Dermis blood vessel endothelial cell (primary cell): ENCODE measurements at places on chromosomes 13 and 19. TPM values are rescaled to one million over a fixed set of nuclear protein-coding genes. Genes with fewer than 3 reads are reported as not detected.
A peak's percentile ranks its signal among the peaks of the same experiment; 100 is the strongest.

PRODH2 gene
- total RNA-seq = not detected in 2 replicates

DNA sequence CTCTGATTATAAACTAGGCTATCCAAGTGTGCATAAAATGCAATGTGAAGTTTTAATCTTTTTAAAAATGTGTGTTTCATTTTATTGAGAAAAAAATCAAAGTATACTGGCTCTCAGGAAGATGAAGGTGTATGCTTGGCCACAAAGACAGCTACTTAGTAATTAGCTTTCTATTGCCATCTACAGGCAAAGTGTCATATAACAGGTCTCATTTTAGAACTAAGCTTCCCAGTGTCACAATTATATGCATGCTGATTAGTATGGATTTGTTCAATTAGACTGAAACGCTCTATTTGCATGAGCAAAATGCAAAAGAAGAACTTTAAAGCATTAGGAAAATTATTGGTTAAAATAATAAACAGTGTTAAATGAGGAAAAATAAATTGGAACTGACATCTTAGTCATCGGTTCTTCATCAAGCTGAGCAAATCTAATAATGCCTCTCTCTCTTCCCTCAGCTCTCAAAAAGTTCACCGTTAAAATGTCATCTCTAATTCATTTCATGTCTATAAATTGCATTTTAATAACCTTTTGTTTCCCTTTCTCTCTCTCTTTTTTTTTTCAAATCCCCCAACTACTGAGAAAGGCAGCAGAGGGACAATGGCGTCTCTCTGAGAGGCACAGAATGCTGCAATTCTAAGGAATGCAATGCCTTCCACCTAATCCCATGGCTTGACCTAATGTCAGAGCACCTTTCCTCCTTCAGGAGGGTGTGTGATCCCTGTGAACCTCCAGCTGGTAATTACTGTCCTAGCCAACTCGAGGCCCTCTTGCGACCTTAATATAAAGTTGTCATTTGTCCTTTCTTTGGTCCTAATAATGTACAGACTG is 313.1 kb upstream of the MAB21L1 start:
- peak; percentile 62 for DNase-seq

GRCh38 chr13:23618341-23618740 is 48.1 kb downstream of the TNFRSF19 start:
- DNase-seq = peak; percentile 72

- no peak for DNase-seq
These were observed 4.6 kb downstream of the CAPN12 start for GRCh38 chr19:38739440-38740256.

DNA sequence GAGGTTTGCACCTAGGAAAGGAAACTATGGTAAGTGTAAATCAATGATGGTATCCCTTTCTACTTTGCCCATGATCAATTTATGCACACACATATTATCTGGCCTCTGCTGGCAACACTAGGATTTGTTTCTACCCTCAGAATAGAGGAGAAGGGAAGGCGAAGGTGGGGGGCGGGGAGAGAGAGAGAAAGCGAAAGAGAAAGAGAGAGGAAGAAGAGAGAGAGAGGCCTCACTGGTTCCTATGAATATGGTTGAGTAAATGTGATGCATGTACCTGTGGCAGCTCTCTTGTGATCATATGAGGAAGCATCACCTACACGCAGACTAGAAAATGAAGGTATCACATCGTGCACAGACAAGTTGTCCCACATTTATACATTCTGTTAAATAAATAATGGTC is 882.0 kb upstream of the SLITRK6 start:
- DNase-seq = no peak

GRCh38 chr19:51809787-51810186 is 14.8 kb downstream of the FPR3 start:
- no peak for DNase-seq
